ENCODE measurements at places on chromosomes 7 and 10. TPM values are rescaled to one million over a fixed set of nuclear protein-coding genes. Genes with fewer than 3 reads are reported as not detected.

SPDYE11 gene
- not detected for total RNA-seq

C7orf33 gene
- not detected for total RNA-seq

NEURL1 gene
- 0.06 TPM for total RNA-seq

DNA sequence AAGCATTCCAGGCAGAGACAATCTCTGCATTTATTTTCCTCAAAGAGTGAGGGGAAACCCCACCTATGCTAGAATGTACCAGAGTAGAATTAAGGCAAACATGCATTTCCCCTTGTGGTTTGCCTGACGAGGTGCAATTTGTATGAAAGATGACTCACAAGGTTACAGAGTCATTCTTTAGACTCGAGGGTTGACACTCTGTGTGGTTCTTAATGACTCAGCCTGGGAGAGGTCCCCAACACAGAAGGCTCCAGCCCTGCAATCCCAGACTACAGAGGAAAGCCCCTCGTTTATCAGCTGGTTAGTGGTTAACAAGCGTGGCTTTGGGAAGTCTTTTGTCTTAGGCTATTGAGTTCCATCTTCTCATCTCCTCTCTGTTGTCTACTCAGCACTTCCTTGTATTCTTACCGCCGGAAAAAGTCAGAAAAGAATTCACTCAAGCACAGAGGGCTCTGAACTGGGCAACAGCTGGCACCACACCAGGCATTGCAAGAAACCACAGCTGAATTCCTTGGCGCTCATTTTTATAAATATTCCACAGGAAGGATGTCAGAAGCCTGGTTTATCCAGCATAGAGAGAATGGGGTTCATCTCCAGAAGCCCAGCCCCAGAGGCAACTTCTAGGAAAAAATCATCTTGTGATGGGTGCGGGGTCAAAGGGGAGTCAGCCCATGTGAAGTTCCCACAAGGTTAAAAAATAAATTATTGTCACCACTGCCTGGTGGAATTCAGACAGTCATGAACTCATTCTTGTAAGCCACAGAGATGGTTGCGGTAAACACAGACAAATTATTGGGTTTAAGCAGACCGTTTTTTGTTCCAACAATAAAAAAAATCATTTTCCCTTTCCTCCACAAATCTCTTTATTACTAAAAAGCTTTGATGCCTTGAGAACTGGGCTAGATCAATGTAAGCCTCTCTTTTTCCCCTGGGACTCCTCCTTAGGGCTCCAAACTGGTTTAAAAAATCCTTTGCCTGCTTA, 24.5 kb upstream of the SVIL start:
- H3K27me3 ChIP-seq: peaks cover 13% of the 10 kb centered on the region
- H3K4me3 ChIP-seq: peak overlapping the region; percentile 29
- peaks cover 14% of the 10 kb centered on the region for H3K36me3 ChIP-seq
- peaks cover 25% of the 10 kb centered on the region for H3K4me1 ChIP-seq
- H3K27ac ChIP-seq: peak overlapping the region; percentile 92
- peak; percentile 98 for DNase-seq

GRCh38 chr10:12269056-12269455, 73.1 kb downstream of the CDC123 start:
- H3K4me1 ChIP-seq: peaks cover 12% of the 10 kb centered on the region
- DNase-seq: no peak
- peaks cover 7% of the 10 kb centered on the region for H3K27me3 ChIP-seq
- no peaks in the 10 kb centered on the region for H3K36me3 ChIP-seq
- H3K27ac ChIP-seq: no peak overlapping the region

GRCh38 chr10:117590101-117590875, 47.7 kb downstream of the EMX2 start:
- H3K4me1 ChIP-seq: no peaks in the 10 kb centered on the region
- DNase-seq: no peak
- no peak overlapping the region for H3K4me3 ChIP-seq
- 0 out of 2 replicates have a peak, but pooled peaks cover 4% of the 10 kb centered on the region for H3K36me3 ChIP-seq
- peaks cover 3% of the 10 kb centered on the region for H3K27me3 ChIP-seq

GRCh38 chr7:157442456-157442855, 105.7 kb downstream of the DNAJB6 start:
- peaks cover 7% of the 10 kb centered on the region for H3K36me3 ChIP-seq
- H3K4me3 ChIP-seq: no peak overlapping the region
- no peaks in the 10 kb centered on the region for H3K27me3 ChIP-seq
- H3K4me1 ChIP-seq: peaks cover 2% of the 10 kb centered on the region

- no peak overlapping the region for H3K4me3 ChIP-seq
- H3K27me3 ChIP-seq: peaks cover 28% of the 10 kb centered on the region
- DNase-seq: no peak
- peaks cover 6% of the 10 kb centered on the region for H3K36me3 ChIP-seq
- no peak overlapping the region for H3K27ac ChIP-seq
Observed at GRCh38 chr7:106029451-106029850, 66.4 kb downstream of the CDHR3 start.

GRCh38 chr10:110442746-110443145, 55.0 kb upstream of the DUSP5 start:
- peaks cover 30% of the 10 kb centered on the region for H3K4me1 ChIP-seq
- H3K27ac ChIP-seq: no peak overlapping the region
- H3K27me3 ChIP-seq: peaks cover 3% of the 10 kb centered on the region
- no peaks in the 10 kb centered on the region for H3K36me3 ChIP-seq
- no peak overlapping the region for H3K4me3 ChIP-seq

DNA sequence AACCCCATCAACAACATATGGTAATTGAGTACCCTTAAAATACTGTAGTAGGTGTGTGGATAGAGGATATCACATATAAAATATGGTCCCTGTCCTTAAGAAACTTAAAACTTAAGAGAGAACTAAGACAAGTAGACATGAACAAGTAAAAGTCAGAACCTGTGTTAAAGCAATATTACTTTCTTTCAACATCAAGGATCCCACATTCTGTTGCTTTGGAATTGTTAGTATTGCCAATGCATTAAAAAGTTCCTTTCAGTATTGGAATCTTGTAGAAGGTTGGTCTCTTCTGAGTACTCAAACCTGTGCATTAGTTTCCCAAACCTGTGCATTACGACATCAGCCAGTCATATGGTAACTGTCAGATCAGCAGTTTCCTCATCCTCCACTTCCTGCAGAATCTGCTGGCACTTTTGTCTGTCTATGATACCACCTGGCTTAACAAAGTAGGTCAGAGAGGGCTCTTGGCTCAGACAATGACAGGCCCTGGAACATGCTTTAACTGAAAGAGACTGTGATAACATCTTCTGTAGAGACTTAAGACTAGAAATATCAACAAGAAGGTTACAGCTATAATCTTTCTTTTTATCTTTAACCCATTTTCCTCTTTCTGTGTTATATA, 56.5 kb downstream of the CCDC71L start:
- no peaks in the 10 kb centered on the region for H3K4me1 ChIP-seq
- H3K4me3 ChIP-seq: no peak overlapping the region
- no peaks in the 10 kb centered on the region for H3K36me3 ChIP-seq
- H3K27ac ChIP-seq: no peak overlapping the region
- DNase-seq: no peak

DNA sequence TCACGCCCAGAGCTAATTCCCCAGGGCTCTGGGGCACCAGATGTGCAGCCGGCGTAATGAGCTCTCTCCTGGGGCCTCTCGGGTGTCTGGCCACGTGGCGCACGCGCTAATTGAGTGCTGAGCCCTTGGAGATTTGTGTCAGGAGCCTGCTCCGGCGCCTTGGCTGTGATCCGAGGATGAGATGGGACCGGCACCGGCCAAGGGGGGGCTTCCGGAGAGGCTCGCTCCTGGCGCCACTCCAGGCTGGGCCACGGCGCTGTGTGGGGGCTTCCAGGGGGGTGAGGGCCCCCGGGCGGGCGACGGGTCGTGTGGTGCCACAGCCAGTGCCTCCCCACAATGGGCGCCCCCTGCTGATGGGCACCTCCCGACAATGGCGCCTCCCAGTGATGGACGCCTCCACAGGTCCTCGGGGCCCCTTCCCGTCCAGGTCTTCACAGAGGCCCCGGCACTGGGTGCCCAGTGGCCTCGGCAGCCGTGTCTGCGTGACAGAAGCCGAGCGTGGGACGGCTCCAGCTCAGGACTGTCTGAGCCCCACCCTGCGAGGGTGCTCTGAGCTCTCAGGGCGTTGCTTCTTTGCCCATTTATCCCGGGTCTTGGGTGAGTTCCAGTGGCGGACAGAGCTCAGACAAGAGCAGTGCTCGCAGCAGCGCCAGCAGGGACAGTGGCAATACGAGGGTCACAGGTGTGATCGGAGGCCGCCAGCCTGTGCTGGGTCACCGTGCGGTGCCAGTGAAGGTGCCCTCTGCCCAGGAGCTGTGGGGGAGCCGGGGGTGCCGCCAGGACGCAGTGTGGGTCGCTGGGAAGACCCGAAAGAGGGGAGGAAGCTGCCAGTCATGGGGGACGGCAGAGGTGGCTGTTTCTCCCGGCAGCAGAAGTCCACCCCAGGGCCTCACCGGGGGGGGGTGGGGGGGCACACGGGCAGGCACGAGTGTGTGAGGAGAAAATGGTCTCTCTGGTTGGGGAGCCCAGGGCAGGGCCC, 8.2 kb upstream of the NKX6-2 start:
- H3K4me3 ChIP-seq: no peak overlapping the region
- DNase-seq: no peak

DNA sequence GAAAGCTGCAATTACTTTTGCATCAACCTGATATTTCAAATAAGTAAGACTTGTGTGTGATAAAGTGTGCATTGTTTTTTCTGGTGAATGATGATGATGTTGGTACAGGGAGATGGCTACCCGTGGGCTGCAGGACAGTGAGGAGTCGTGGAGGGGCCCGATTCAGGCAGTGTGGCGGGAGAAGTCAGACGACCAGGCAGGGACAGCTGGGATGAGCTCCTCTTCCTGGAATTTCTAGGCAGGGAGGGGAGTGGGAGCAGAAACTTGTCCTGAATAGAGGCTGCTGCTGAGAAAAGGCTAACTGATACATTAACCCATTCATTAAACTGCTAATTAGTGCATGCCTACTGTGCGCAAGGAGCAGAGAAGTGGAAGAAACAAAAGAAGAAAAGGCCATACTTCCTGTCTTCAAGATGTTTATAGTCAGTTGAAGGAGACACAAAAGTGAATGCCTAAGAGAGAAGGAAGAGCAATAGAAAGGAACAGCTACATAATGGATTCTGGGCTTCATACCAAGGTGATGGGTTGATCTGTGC, 9.3 kb upstream of the GATAD1 start:
- H3K4me3 ChIP-seq: no peak overlapping the region
- no peaks in the 10 kb centered on the region for H3K4me1 ChIP-seq
- H3K27ac ChIP-seq: no peak overlapping the region
- peaks cover 47% of the 10 kb centered on the region for H3K27me3 ChIP-seq

DNA sequence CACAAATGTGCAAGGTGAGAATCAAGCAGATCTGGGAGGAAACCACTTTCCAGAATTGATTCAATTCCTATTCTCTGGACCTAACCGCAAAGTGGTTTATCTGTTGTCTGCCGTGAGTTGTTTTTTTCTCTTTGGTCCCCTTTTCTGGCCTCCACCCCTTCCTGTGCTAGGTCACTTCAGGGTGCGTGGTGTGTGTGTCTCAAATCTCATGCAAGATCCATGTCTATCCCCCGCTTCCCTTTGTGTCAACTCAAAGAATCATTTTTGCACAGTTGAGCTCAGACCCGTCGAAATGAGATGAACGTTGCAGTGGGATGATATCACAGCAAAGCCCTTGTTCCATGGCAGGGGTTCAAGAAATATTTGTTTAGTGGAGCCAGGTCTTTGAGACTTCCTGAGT, 184.5 kb downstream of the GATA3 start:
- H3K4me3 ChIP-seq: no peak overlapping the region
- no peak for DNase-seq
- H3K27me3 ChIP-seq: no peaks in the 10 kb centered on the region
- H3K4me1 ChIP-seq: no peaks in the 10 kb centered on the region
- no peaks in the 10 kb centered on the region for H3K36me3 ChIP-seq
- H3K27ac ChIP-seq: no peak overlapping the region

DNA sequence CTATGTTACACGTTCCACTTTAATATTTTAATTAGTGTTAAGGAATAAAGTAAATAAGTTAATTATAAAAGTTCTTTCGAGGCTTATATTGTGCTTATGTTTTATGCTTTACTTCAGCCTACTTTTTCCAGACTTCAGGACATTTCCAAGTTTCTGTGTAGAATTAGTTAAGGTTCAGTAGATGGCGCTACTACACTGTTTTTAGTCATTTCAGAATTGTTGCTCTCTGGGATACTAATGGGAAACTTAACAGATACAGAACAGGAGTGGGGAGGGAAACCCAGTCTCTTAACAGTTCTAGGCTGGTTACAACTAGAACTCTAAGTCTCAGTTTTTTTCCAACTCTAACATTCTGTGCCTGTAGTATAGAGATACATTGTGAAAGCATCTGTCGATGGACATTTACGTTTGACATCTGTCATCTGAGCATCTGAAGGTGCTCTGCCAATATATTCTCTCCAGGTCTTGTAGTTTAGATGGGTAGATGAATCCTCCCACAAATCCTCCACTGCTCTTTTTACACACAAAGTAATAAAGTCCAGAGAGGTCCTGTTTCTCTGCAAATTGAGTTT, 56.8 kb upstream of the FAM171A1 start:
- peak; percentile 20 for DNase-seq
- H3K27me3 ChIP-seq: peaks cover 9% of the 10 kb centered on the region
- no peaks in the 10 kb centered on the region for H3K4me1 ChIP-seq
- no peaks in the 10 kb centered on the region for H3K36me3 ChIP-seq
- no peak overlapping the region for H3K4me3 ChIP-seq

DNA sequence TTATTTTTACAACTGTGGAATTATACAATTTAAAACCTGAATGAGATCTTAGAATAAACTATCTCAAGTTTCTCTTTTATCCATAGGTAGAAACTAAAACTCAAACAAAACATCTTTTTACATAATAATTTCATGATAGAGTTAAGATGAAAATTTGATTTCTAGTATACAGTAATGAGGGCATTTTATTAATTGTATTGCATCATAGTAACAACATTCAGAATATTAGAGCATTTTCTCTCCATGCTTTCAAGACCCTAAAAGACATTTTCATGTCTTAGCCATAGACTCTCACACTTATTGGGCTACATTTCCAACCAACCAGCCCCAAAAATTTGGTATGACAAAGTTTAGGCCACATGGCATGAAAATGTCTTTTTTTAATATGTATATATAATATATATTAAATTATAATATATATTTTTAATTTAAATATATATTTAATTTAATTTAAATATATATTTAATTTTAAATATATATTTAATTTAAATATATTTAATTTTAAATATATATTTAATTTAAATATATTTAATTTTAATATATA, 195.7 kb upstream of the STEAP1 start:
- H3K4me1 ChIP-seq: no peaks in the 10 kb centered on the region
- H3K4me3 ChIP-seq: no peak overlapping the region
- no peaks in the 10 kb centered on the region for H3K27me3 ChIP-seq
- H3K36me3 ChIP-seq: no peaks in the 10 kb centered on the region
- no peak for DNase-seq

DNA sequence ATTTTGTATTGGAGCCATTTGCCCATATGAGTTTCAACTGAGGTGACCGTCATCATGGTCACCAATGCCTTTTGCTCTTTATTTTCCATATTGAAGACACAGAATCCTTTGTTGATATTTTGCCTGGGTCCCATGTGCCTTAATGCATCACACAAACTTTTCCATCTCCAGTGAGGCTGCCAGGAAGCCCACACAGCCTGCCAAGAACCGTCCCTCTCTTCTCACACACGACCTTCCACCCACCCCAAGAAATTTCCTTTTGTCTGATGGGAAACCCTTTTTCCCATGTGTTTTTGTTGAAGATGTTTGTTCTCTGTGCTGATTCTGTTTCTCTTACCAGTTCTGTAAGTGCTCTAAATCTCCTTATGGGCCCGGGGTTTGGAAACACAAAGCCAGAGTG, 168.9 kb downstream of the CSTF2T start:
- no peak overlapping the region for H3K4me3 ChIP-seq
- DNase-seq: no peak
- H3K27me3 ChIP-seq: no peaks in the 10 kb centered on the region
- H3K4me1 ChIP-seq: no peaks in the 10 kb centered on the region
